ENCODE measurements at places on chromosomes 4 and X. TPM values are rescaled to one million over a fixed set of nuclear protein-coding genes. Genes with fewer than 3 reads are reported as not detected.

The MAMLD1 gene
- 0.10 TPM for total RNA-seq

The ADH1A gene
- not detected for total RNA-seq

The NEXMIF gene
- total RNA-seq, result 1.6 TPM

The CITED1 gene
- 0.31 TPM for total RNA-seq

The VCX3B gene
- total RNA-seq, result not detected

The ATP1B4 gene
- not detected for total RNA-seq

The ATP8A1 gene
- total RNA-seq, result 157 TPM

The ELF2 gene
- 162 TPM for total RNA-seq

The MAGEA2 gene
- total RNA-seq, result not detected

The UNC5C gene
- not detected for total RNA-seq

The SHROOM3 gene
- 0.42 TPM for total RNA-seq

The QDPR gene
- 6.2 TPM for total RNA-seq

The TEC gene
- total RNA-seq, result 7.2 TPM

The FOXO4 gene
- 14.0 TPM for total RNA-seq

The PNMA6F gene
- not detected for total RNA-seq

The AGA gene
- 16.6 TPM for total RNA-seq

The SRPX gene
- total RNA-seq, result 0.10 TPM

The PAGE2 gene
- total RNA-seq, result not detected

The HUWE1 gene
- total RNA-seq, result 72.2 TPM

The SUPT20HL1 gene
- not detected for total RNA-seq

The INPP4B gene
- 46.9 TPM for total RNA-seq

The ATRX gene
- total RNA-seq, result 46.6 TPM

The ASMT gene
- total RNA-seq, result 0.73 TPM

The F8A2 gene
- not detected for total RNA-seq

The DGKK gene
- 0.31 TPM for total RNA-seq

The FGF13 gene
- total RNA-seq, result 0.10 TPM
